ENCODE measurements at places on chromosomes 1 and 21.

DNA sequence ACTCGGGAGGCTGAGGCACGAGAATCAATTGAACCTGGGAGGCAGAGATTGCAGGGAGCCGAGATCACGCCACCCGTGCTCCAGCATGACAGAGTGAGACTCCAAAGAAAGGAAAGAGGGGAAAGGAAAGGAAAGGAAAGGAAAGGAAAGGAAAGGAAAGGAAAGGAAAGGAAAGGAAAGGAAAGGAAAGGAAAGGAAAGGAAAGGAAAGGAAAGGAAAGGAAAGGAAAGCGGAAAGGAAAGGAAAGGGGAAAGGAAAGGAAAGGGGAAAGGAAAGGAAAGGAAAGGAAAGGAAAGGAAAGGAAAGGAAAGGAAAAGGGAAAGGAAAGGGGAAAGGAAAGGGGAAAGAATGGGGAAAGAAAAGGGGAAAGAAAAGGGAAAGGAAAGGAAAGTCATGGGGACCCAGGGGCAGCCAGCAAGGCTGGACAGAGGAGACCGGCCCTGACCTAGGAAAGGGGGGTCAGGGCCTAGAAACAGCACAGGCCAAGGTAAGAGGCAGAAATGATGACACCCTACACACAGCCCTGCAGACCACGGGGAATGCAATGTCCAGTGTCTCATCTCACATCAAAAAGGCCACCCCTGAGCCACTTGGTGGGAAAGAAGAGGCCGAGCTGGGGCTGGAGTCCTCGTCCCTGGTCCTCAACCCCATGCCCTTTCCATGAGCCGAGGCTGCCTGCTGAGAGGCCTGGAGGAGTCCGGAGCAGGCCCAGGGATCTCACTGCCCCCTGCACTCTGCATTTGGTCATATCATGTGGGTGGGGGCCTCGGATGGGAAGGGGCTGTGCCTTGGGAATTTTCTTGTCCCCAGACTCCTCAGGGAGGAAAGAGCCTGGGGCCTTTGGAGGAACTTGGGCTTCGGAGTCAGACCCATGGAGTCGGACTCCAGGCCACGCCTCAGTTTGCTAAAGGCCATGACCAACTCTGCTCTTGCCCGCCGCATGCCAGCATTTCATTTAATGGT, 18.8 kb upstream of the LAPTM5 start:
- DNase-seq, result no peak

DNA sequence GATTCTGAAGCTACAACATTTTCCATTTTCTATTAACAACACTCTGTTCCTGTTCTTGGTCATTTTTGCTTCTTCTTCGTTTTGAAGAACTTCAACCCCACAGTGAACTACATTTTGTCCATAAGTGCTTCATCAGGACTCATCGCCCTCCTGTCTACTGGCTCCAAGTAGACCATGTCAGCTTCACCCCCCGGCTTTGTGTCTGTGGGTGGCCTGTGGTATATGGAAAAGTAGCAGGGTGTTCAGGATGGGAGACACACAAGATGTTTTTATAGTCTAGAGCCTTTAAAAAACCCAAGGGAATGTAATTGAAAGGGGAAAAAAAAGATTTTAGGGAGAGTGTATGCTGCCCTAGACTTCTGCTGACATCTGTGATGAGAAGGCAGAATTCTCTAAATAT, 46.1 kb downstream of the GIPC2 start:
- no peak for DNase-seq

DNA sequence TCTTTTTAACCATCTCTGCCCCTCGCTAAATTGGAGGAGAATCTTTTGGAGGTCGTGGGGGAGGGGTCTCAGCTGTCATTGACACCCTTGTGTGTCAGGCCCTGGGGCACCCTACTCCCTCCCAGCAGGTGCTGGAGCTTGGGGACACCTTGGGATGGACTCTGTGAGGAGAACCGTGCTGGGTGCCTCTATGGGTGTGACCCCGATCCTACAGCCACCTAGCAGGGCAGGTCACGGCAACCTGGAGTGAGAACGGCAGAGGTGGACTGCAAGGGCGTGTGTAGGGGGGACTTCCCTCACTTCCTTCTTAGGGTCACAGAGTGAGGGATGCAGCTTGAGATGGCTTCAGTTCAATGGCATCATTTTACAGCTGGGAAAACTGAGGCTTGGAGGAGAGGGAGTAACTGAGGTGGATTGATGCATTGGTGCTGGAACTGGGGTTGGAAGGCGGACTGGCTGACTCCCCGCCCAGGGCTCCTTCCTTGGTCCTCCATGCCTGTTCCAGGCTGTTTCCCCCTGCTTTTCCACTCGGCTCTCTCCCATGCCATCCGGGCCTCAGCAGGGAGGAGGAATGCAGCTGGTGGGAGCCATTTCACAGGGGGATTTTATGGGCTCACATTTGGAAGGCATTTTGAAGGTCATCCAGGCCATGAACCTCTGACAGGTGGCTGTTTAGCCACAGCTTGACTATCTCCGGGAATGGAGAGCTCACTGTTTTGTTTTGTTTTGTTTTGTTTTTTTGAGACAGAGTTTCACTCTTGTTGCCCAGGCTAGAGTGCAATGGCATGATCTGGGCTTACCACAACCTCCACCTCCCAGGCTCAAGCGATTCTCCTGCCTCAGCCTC, 18.8 kb upstream of the ARHGEF10L start:
- DNase-seq, result no peak

- no peak for DNase-seq
Measured at GRCh38 chr21:15686506-15686905, 43.3 kb upstream of the USP25 start.

DNA sequence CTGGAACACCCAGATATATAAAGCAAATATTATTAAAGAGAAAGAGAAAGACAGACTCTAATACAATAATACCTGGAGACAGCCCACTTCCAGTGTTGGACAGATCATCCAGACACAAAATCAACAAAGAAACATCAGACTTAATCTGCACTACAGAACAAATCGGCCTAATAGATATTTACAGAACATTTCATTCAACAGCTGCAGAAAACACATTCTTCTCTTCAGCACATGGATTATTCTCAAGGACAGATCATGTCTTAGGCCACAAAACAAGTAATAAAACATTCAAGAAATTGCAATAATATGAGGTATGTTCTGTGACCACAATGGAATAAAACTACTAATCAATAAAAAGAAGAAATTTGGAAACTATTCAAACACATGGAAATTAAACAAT, 398.3 kb upstream of the DUSP10 start:
- no peak for DNase-seq

DNA sequence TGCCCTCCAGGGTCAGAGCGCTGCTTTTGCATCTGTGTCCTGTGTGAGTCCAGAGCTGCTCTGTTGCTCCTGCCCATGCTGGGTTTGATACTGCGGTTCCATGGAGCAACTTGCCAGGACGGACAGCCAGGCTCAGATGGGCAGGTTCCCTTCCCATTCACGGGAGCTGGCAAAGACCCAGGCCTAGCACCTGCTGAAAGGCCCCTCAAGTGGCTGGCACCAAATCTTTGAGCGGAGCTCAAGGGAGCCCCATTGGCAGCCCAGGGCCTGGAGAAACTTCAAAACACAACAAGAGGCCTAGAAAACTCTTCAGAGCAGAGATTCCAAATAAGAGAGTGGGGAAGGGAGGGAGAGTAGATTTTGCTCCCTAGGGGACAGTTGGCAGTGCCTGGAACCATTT, 97.2 kb downstream of the ACTL8 start:
- DNase-seq, result no peak

- no peak for DNase-seq
Measured at GRCh38 chr1:63569068-63569467, 24.1 kb upstream of the PGM1 start.

DNA sequence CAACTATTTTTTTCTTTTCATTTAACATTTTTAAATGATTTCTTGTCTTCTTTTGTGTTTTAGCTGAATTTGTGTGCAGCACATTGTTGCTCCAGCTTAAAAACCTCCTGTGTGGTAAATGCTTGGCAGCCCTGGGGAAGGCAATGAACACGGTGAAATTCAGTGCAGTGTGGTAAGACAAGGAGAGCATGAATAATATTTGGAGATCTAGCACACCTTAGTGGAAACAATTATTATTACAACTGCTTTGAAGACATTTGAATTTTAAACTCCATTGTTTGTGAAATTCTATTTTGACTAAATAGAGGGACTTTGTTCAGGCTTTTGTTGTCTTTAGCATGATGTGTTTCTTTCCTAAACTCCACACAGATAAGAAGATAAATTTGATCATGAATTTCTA, 242.6 kb upstream of the CXADR start:
- no peak for DNase-seq

DNA sequence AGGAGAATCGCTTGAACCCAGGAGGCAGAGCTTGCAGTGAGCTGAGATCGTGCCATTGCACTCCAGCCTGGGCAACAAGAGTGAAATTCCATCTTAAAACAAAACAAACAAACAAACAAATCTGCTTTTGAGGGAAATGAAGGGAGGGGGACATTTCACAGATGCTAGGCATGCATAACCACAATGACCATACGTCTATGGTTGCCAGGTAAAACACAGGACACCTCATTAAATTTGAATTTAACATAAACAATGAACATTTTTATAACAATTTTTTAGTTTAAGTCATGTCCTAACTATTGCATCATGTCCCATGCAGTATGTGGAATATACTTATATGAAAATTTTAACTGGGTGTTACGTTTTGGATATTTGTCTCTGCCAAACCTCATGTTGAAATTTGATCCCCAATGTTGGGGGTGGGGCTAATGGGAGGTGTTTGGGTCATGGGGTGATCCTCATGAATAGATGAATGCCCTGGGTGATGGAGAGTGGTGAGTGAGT, 31.0 kb upstream of the ZBTB18 start:
- no peak for DNase-seq

DNA sequence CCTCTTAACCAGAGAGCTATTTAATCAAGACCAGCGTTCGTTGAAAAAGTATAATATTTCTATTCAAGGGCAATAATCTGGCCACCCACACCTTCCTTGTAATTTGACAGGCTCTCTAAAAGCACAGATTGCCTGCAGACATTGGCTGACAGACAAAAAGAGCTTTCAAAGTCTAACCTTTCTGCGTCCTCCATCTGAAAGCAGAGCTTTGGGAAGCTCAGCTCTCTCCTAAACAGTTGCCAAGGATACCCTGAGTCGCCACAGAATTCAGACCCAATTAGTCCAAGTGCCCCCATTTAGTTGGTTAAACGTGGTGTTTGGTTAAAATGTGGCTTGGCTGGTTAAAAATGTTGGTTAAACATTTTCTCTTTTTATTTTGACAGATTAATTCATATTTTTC, 33.7 kb upstream of the PLA2G2C start:
- no peak for DNase-seq

- DNase-seq, result peak; percentile 71
Measured at GRCh38 chr21:38440746-38441145, 57.5 kb downstream of the ERG start.

DNA sequence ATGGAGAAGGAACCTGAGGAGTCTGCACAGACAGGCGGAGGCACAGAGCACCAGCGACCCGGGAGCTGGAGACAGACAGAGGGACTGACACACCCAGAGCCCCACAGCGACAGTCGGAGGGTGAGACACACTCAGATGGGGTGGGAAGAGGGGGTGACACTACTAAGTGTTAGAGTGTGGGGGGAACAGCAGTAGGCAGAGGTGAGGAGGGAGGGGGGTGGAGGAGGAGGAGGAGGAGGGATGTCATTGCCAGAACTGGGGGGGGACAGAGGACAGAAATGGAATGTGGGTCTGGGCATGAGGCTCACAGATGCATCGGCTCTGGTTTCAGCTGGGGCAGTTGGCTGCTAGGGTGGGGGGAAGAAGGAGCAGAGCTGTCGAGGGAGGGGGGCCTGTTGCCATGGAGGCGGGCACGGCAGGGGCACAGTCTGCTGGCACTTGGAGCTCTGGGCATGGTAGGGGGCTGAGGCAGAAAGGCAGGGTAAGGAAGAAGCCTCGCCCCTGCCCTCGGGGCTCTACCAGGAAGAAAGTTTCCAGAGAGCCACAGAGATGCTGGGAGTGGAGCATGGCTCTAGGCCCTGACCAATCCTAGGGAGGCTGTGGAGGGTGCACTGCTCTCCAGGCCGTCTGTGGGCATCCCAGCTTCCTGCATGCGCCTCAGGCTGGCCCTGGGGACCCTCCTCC, 37.3 kb downstream of the AHDC1 start:
- DNase-seq, result no peak

DNA sequence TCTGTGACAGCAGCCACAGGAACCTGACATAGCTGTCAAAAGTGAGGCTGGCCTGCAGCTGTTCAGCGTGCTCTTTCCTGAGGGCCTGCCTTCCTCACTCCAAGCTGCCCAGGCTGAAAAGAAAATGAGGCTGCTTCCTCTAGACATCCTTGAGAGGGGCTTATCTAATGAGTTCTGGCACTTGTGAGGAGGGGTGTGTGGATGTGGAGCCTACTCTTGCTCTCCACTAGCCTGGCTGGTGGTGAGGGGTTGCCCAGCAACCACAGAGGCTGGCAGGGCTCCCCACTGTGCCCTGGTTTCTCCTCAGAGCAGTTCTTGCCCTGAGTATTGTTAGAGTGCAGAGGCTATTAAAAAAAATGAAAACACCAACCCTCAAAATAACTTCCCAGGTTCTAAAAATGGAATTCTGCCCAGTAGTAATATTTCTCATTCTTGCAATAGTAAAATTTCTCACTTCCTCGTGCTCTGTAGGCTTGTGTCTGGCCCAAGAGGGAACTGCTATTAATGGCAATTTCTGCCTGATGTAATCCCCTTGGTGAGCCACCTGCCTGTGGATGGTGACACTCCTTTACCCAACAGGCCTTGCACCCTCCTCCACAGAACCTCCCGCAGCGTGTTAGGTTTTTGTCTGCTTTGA, 52.6 kb upstream of the EPS8L3 start:
- DNase-seq, result no peak

DNA sequence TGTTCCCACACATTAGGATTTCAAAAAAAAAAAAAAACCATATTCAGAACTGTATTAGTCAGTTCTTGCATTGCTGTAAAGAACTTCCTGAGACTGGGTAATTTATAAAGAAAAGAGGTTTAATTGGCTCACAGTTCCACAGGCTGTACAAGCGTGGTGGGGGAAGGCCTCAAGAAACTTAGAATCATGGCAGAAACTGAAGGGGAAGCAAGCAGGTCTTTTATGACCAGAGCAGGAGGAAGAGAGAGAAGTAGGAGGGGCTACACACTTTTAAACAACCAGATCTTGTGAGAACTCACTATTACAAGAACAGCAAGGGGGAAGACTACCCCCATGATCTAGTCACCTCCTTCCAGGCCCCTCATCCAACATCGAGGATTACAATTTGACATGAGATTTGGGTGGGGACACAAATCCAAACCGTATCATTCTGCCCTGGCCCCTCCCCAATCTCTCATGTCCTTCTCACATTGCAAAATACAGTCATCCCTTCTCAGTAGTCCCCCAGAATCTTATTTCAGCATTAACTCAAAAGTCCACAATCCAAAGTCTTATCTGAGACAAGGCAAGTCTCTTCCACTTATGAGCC, 51.8 kb downstream of the POU2F1 start:
- DNase-seq, result no peak

GRCh38 chr21:39347537-39347936, 1.4 kb downstream of the HMGN1 start:
- no peak for DNase-seq
